Heart left ventricle (tissue), 16 donors: ENCODE measurements at places on chromosomes 13 and 19.

DNA sequence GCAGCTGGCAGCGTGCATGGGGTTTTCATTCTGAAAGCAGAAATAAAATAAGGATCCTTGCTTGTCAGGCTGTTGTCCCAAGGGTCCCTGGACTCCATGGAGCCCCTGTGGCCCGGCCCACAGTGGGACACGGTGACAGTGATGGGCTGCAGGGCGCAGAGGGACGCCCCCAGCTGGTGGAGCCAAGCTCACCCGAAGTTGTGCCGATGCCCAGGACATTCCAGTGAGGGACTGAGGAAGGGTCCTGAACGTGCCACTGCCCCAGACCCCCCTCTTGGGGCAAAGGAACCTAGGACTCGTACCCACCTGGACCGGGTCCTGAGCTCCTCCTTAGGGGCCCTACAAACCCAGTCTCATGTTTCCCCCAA, 35.0 kb downstream of the MYO9B start:
- no peak overlapping the region for H3K27ac ChIP-seq
- H3K27me3 ChIP-seq = no peaks in the 10 kb centered on the region
- no peak for DNase-seq

DNA sequence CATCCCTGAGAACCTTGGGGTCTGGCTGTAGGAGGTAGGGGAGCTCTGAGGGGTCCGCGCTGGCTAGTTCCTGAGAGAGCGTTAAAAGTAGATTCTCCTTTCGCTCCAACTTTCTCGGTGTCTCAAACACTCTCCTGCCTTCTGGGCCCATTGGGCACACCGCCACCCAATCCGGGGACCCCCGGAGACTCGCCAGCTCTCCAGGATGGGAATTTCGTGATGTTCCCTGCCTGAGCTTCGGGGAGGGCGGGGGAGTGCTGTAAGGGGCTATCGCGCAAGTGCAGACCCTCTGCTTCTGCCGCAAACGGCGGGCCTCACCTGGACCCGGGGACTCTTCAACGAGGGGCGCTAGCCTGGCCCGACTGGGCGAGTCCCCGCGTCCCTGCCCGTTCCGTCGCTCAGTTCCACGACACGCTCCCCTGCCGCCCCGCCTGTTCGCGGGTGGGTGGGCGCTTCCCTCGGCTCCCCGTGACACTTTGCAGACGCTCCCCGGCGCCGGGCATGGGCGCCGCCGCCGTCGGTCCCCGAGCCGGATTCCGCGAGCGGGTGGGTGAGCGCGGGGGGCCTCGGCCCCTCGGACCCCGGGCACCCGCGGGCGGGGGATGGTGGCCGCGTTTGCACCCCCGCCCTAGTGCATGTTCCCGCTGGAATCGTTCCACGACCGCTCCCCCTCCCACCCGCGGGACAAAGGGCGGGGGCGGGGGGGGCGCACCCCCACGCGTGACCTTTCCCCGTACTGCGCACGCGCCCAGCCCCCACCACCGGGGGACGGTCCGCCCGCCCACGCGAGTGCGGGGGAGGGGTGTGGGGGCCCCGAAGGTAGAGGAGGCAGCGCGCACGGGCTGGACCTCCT, at the start of gene CCDC106:
Gene CCDC106 (plus strand): TSS at position 481 of the 853 bp plus-strand sequence. CDS start 835 bp downstream, outside the sequence.
- DNase-seq = peak; percentile 79
- H3K4me1 ChIP-seq = peaks cover 13% of the 10 kb centered on the region
- H3K27me3 ChIP-seq = no peaks in the 10 kb centered on the region
- H3K36me3 ChIP-seq = peaks cover 13% of the 10 kb centered on the region

DNA sequence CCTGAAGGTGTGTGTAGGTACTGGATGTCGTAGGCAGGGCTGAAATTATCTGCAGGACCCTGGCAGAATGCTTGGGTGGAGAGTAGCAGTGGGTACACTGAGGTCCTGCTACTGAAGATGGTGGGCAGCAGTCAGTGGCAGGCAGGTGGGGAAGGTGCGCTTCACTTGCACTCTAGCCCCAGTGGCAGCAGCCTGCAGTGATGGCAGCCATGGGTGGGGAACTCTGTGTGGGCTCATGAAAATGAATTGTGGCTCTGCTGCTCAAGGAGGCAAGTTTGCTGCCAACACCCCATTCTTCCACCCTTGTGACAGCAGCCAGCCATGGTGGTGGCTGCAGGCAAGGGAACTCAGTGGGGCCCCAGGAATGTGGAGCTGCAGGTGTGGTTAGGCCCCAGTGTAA, 1242.7 kb upstream of the MIR17HG start:
- no peak overlapping the region for H3K4me3 ChIP-seq
- H3K36me3 ChIP-seq = no peaks in the 10 kb centered on the region
- no peaks in the 10 kb centered on the region for H3K4me1 ChIP-seq
- no peak overlapping the region for H3K27ac ChIP-seq

GRCh38 chr13:82681535-82681934, 1200.7 kb downstream of the SLITRK1 start:
- no peaks in the 10 kb centered on the region for H3K4me1 ChIP-seq
- no peaks in the 10 kb centered on the region for H3K27me3 ChIP-seq
- no peak overlapping the region for H3K27ac ChIP-seq
- no peak overlapping the region for H3K4me3 ChIP-seq
- DNase-seq = no peak
- no peaks in the 10 kb centered on the region for H3K36me3 ChIP-seq

DNA sequence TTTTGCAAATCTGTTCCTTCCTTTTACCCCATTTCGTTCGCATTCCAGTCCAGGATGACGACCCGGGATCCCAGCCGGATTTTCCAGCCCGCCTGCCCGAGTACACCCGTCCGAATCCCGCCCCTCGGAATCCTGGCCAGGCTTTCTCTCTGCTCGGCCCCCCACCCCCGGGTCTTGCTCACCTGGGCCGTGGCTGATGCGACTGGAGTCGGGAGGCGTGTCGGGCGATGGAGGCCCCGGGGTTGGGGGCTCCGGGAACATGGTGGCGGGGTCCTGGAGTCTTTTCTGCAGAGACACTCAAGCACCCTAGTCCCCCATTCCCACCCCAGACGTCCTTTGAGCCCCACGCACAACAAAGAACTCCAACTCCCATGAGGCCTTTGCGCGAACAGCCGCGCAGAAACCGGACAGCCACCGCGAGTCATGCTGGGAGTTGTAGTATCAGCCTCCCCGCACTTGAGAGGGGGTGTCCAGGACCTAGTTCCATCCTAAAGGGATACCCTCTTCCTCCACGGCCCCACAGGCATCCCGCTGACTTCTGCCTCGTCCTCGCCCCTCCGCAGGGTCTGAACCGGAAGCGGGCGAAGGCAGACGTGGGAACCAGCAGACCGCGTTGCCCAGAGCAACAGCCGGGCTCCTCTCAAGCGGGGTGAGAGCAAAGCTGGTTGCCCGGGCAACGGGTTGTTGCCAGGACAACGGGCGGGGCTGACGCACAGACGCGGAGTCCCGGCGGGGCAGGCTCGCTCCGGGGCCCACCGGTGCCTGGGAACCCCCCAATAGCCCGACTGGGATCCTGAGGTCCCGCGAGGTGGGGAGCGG, 1.1 kb downstream of the SYT5 start:
- H3K4me1 ChIP-seq = peaks cover 19% of the 10 kb centered on the region
- peak; percentile 58 for DNase-seq
- no peak overlapping the region for H3K4me3 ChIP-seq
- no peak overlapping the region for H3K27ac ChIP-seq
- peaks cover 71% of the 10 kb centered on the region for H3K27me3 ChIP-seq
- H3K36me3 ChIP-seq = no peaks in the 10 kb centered on the region
